ENCODE measurements at places on chromosomes 5 and 9. TPM values are rescaled to one million over a fixed set of nuclear protein-coding genes. Genes with fewer than 3 reads are reported as not detected.

Gene KCNV2
- not detected for polyA plus RNA-seq

Gene C9orf40
- polyA plus RNA-seq, result 6.5 TPM

Gene OBP2B
- not detected for polyA plus RNA-seq

Gene BTNL3
- not detected for polyA plus RNA-seq

Gene TTC23L
- 0.29 TPM for polyA plus RNA-seq

Gene PDGFRB
- 1.7 TPM for polyA plus RNA-seq

Gene OSTF1
- polyA plus RNA-seq, result 26.5 TPM

Gene LHX6
- 0.15 TPM for polyA plus RNA-seq

Gene PAEP
- polyA plus RNA-seq, result not detected

Gene SPATA31C1
- polyA plus RNA-seq, result not detected

Gene SURF1
- polyA plus RNA-seq, result 26.8 TPM

Gene IFNA2
- polyA plus RNA-seq, result 0.22 TPM

Gene NRG2
- polyA plus RNA-seq, result 0.73 TPM

Gene CDX1
- polyA plus RNA-seq, result not detected

Gene EQTN
- 15.1 TPM for polyA plus RNA-seq

Gene BHMT
- polyA plus RNA-seq, result not detected

Gene PCDHGA7
- polyA plus RNA-seq, result 1.8 TPM

Gene GDF9
- not detected for polyA plus RNA-seq

Gene HAVCR1
- not detected for polyA plus RNA-seq

Gene SLC6A7
- 0.65 TPM for polyA plus RNA-seq

Gene SV2C
- 53.8 TPM for polyA plus RNA-seq

Gene GABRA1
- polyA plus RNA-seq, result 1,123 TPM

Gene TLE1
- polyA plus RNA-seq, result 12.0 TPM

Gene ARID3C
- not detected for polyA plus RNA-seq

Gene UTP15
- 18.1 TPM for polyA plus RNA-seq

Gene CNTFR
- polyA plus RNA-seq, result 0.66 TPM

Gene PTGER4
- not detected for polyA plus RNA-seq

Gene TPPP
- polyA plus RNA-seq, result 2.4 TPM

Gene TMEM8B
- polyA plus RNA-seq, result 7.1 TPM

Gene PCDHGA4
- polyA plus RNA-seq, result 0.27 TPM

Gene DDX46
- 35.5 TPM for polyA plus RNA-seq

Gene ESM1
- polyA plus RNA-seq, result not detected

Gene PAPPA
- 0.29 TPM for polyA plus RNA-seq

Gene ARHGEF28
- 2.6 TPM for polyA plus RNA-seq

Gene CXCL14
- polyA plus RNA-seq, result 0.39 TPM

Gene FASTKD3
- polyA plus RNA-seq, result 11.4 TPM

Gene SPINK4
- polyA plus RNA-seq, result not detected

Gene GAPVD1
- 25.3 TPM for polyA plus RNA-seq

Gene GOLPH3
- polyA plus RNA-seq, result 42.3 TPM

Gene PARP8
- polyA plus RNA-seq, result 5.4 TPM

Gene HEMGN
- polyA plus RNA-seq, result not detected

Gene GGTA1
- polyA plus RNA-seq, result not detected

Gene TMEM203
- 30.3 TPM for polyA plus RNA-seq

Gene SVEP1
- 0.28 TPM for polyA plus RNA-seq

Gene SPAAR
- 0.52 TPM for polyA plus RNA-seq

Gene BSPRY
- polyA plus RNA-seq, result 54.2 TPM

Gene CBY3
- polyA plus RNA-seq, result not detected

Gene ISL1
- polyA plus RNA-seq, result not detected

Gene IFNA13
- polyA plus RNA-seq, result not detected

Gene IL31RA
- not detected for polyA plus RNA-seq

Gene PCDHB16
- 0.09 TPM for polyA plus RNA-seq

Gene FGF18
- polyA plus RNA-seq, result not detected

Gene STPG3
- not detected for polyA plus RNA-seq

Gene GALNT12
- polyA plus RNA-seq, result not detected
